ENCODE measurements at places on chromosomes 11 and 22. TPM values are rescaled to one million over a fixed set of nuclear protein-coding genes. Genes with fewer than 3 reads are reported as not detected.

MMP13 gene
- total RNA-seq, result not detected

MS4A3 gene
- total RNA-seq, result 1.6 TPM

GTSE1 gene
- 3.0 TPM for total RNA-seq

ZNF74 gene
- 26.1 TPM for total RNA-seq

C2CD2L gene
- 15.5 TPM for total RNA-seq
